EL (cell line): ENCODE measurements at places on chromosomes 3 and 15.

- DNase-seq: no peak
Measured at GRCh38 chr3:188779281-188779980, 392.3 kb upstream of the TPRG1 start.

- DNase-seq: no peak
Measured at GRCh38 chr15:85837011-85837433, 42.3 kb upstream of the KLHL25 start.

DNA sequence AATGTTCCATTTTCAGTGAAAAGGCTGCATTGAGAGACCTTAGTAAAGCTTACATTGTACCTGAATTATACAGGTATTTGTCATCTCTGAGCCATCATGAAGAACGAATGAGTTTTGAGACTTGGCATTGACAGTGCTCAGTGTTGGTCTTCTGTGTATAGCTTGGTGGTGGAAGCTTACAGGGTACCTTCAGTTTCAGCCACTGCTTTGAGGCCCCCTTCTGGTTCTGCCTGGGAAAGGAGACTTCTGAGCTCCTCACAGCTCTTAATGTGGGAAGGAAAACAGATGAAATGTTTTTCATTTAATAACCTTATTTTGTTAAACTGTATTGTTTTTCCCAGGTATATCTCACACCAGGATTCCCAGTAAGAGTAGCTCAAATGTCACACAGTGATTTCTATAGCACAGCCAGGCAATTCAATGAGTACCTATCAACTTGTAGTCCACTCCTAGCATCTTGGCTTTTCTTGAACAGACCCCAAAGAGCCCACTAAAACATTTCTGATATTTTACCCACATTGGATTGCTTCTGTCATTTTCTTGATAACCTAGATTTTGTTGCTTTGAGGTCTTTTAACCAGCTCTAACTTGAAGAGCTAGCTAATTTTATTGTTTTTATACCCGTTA, 5.6 kb downstream of the SERPINI1 start:
- DNase-seq: peak; percentile 30

DNA sequence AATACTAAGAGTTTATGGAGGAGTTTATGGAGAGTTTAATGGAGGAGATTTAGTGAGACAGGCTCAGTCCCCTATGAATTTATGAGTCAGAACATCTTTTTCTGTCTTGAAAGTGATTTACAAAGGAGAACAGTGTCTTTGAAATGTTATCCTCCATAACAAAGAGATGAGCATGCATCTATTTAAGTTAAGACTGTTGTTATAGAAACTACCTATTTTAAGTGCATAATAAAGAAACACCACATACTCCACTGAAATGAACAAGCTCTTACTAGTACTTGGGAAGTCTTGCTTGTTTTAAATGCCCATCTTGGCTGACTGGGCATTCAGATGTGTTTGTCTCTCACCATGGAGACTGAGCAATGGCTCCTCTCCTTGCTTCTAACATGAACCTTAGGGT, 118.7 kb upstream of the ACP3 start:
- DNase-seq: no peak

DNA sequence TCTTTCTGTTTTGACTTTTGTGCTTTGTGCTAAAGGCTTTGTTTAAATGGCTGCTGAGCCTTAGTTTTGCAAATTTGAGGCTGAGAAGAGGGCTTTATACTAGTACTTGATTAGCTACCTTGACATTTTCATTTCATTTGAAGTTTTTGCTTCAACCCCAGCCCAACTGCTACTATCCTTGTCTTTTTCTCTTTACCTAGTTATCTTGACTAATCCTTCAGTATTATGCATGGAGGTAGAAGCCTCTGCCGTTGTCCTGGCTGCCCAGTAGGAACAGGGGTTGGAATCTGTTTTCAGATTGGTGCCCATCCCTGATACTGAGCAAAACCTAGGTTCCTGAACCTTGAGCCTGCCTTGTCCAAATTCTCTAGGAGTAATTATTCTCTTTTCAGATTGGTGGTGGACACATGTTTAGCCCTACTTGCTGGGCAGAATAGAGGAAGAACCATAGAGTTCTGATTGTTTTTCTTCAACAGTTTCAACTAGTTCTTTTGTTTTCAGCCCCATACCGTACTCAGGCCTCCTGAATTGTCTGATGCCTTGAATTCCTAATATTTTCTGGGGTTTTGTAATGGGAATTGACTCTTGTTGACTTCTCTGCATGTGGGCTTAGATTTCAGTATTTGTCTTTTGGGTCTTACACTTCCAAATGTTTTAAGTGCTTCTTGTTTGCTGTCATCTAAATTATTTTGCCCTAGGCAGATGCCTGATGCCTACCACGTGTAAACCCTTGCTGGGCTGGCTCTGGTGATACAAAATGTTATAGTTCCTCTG, 143.2 kb downstream of the DOCK3 start:
- DNase-seq: no peak

DNA sequence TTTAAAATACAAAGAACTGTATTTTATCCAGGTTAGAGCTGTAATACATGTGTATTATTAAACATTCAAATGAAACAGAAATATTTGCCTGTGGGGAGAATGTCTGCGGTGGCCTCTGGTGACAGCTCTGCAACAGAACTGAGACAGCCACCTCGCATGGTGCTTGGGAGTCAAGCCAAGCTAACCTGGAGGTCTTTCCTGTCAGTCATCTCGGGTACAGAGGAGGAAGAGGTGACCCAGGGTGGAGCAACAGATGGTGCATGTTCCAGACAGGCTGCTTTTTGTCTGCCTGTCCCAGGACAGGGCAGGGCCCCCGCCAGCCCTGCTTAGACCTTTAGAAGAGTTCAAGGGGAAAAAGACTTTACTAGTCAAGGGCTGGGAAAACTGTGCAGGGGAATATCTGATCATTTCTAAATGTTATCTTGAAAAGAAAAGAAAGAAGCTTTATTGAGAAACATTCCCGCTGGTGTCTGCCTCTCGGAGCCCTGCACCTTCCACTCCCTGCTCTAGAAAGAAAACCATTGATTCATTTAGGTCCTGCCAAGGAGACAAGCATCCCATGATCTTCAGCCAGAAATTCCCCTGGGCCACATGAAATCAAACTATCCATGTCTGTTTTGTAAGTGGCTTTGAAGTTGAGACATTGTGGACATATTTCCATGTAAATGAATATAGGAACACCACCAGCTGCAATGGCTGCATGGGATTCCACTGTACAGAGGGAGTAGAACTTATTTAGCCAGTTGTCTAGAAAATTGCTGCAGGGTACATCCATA, 5.5 kb upstream of the NR2E3 start:
- no peak for DNase-seq

DNA sequence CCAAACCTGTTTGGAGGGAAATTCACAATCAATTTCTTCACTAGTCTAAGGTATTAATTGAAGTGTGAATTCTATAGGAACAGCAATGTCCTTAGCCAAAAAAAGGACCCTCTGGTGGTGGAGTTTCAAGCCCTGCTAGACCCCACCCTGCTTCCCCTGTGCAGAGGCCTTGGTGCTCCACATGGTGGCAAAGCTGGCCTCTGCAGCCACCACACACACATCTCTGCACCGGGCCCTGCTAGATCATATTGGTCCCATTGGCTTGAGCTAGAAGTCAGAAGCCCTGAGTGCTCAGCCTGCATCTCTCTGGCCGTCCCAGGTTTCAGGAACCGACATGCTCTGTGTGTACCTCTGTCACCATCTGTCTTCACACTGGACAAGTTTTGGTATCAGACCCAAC, 220.9 kb upstream of the TRIM42 start:
- no peak for DNase-seq

- DNase-seq: no peak
Measured at GRCh38 chr3:196661400-196661799, 21.9 kb downstream of the NRROS start.

DNA sequence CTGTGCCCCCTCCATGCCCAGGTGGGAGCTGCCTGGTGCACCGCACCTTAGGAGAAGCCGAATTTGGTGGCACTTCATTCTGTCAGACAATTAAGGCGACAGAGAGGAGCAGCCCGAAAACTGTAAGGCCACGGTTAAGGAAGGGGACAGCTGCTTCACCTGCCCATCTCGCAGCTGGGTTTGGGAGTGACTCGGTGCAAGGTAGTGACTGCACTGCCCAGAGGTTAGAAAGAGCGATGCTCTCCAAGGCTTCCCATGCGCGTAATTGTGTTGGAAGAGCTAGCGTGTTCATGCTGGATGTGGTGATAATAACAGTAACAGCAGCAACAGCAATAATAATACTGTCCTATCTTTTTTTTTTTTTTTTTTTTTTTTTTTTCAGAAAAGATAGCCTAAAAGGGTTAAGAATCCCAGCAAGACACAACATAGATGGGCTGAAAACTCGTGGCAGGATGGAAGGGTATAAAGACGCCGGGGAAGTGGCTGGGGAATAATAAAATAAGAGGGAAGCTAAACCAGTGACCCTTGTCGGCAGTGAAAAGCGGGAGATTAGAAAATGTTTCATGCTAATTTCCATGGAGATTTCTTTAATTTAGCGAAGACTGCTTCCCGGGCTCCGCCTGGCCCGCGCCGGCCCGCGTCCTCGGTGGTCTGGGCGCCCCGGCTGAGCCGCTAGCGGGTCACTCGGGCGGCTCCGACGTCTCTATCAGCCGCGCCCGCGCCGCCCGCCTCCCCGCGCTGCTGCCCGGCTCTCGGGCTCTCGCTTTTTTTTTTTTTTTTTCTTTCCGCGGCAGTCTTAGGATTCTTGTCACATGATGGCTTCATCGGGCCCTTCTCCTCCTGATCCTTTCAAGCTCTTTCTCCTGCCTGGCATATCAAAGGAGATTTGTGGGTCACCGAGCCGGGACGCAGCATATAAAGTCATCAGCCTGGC, 617.1 kb downstream of the NR2F2 start:
- DNase-seq: no peak

DNA sequence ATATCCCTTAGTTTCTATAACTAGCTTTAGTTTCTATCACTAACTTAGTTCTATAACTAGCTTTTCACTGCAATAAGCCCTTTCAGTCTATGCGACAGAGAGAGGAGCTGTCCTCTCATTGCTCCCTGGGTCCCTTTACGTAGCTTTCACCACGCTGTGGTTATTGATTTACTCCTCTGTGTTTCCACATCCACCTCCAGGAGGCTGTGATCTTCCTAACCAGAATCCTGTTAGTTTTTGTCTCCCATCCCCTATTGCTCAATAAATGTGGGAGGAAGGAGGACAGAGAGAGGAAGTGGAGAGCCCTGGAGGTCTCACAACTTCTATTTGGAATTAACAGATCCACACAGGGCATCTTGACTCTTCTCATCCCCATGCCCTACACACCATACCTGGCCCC, 1036.1 kb downstream of the MCTP2 start:
- DNase-seq: peak; percentile 38

DNA sequence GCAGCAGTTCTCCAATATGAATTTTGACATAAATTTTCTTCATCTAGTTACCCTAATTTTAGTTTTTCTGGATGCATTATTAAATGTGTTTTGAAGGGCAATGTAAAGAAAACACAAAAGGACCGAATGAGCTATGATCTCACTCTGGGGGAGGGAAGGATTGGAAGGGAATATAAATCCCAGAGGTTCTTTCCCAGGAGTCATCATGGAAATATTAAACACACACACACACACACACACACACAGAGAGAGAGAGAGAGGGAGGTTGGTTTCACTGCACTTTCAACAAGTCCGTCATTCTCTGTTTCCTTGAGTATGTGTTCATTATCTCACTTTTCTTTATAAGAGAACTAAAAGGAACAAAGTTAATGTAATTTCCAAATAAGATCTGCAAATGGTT, 70.7 kb upstream of the DCBLD2 start:
- peak; percentile 96 for DNase-seq

GRCh38 chr3:187969581-187969950, 184.4 kb upstream of the LPP start:
- no peak for DNase-seq
